K562 (cell line): ENCODE measurements at places on chromosomes 5 and 9. TPM values are rescaled to one million over a fixed set of nuclear protein-coding genes. Genes with fewer than 3 reads are reported as not detected.

DNA sequence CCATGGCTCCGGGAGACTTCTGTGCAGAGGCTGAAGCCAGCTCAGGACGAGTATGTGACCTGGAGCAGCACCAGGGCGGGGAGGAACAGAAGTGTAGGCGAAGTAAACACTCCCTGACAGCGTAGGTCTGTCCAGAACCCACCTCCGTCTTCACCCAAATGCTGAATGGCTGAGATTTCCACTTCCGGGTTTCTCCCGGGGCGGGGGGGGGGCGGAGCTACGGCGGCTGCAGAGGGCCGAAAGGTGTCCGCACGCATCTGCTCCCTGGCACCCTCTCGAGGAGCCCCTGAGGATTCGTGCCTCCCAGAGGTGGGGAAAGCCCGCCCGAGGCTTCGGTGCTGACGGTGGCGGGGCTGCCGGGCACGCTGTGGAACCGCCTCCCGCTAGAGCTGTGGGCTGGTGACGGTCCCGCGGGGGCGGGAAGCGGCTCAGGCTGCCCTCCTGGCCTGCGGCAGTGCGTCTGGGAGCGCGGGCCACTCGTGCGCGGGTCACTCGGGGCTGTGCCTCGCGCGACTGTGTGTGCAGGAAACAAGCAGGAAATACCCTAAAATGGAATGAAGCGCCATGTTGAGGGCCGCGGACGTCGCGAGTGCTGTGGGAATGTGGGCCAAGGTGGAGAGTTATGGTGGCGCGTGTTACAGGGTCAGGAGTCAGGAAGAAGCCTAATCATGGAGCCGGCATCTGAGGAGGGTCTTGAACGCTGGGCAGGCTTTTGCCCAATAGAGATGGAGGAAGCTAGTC lies 1425.4 kb downstream of the FOXD4L5 start:
- peak; percentile 55 for DNase-seq

GRCh38 chr5:76166886-76167576 lies 83.8 kb downstream of the SV2C start:
- DNase-seq: no peak

DNA sequence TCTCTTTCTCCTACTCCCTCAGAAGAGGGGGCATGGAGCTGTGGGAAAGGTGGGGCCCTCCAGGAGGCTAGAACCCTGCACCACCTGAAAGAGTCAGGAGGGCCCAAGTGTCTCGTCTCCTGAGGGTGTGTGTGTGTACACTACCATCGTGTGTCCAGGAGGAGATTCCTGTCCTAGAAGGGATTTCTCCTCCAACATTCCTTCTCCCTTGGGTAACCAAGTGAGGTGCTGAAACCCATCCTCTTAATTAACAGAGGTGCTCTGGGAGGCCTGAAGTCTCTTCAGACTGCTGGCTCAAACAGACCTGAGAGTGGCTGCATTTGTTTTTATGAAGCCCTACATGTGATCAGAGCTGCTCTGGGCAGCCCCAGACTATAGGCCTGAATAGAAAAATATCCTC lies 61.1 kb upstream of the FAM169A start:
- DNase-seq: no peak

The TAS2R1 gene
- not detected in 2 replicates for total RNA-seq

The SOWAHA gene
- total RNA-seq: not detected in 2 replicates

GRCh38 chr5:72203251-72203845 lies 96.1 kb downstream of the MAP1B start:
- no peak for DNase-seq

DNA sequence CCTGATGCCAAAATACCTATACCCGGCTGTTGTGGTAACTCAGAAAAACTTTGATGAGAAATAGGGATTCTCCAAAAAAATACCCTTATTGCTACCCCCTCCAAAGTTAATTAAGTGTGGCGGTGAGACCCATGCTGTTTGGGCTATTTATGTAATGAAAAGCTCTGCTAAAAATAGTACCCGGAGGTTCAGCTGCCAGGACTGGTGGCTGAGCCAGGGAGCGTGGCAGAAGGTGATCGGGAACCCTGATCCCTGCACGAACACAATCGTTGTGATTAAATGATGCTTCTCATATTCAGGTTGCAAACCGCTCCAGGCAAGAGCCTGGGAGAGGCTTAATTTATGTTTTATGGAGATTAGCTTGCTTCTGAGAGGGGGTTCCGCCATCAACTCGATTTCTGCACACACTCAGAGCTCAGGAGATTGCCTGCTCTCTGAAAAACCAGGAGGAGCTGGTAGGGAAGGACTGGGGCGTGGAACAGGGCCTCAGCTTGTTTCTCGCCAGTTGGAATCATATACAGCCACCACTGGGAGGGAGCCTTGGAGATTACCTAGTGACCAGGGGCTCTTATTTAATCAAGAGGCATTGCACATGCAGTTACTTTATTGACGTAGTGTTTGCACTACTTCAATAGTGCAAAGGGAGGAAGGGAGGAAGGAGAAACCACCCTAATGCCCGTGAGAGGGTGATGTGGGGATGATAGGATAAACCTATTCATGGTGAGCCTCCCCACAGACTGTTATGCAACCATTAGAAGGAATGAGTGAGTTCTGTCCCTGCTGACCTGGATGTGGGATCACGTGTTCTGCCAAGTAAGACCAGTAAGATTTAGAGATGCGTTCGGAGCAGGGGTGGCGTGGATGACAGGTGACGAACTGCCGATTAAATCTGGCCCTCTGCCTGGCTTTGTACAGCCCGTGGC lies 23.4 kb downstream of the HRH2 start:
- no peak for DNase-seq

DNA sequence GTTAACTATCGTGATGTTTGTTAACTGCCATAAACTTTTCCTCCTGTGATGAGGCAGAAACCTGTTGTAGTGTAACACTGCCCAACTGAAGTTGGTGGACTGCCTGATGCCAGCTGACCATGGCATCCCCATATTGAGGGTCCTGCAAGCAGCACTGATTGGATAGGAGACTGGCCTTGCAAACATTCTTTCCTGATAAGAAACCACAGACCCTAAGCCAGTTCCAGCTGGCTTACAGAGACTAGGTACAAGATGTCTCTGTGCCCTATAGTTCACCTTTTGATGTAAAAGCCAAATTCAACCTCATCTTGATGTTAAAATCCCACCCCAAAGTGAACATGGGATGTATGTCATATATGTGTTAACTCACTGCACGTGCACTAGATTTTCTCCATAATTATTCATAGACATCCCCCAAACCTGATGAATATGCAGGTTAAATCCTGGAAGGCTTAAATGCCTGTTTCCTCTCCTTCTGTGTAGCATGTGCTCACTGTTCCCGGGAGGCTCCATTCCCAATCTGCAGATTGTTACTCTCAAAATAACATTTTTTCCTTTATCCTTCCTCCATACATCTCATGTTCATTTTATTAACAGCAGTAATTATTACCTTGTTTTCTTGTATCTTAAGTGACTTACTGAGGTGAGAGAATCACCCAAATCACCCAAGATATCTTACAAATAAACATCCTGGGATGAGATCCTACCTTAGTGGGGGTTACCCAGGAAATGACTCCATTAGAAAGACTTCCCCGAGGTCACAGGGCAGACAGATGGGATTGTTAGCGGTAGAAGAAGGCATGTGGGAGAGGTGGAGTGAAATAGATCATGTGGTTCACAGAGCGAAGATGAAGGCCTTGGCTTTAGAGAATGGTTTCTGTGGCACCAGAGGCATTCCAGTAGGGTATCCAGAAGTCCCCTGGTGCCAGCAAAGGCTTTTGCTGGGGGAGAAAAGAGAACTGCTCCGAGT lies 566.7 kb downstream of the CCDC171 start:
- no peak for DNase-seq

DNA sequence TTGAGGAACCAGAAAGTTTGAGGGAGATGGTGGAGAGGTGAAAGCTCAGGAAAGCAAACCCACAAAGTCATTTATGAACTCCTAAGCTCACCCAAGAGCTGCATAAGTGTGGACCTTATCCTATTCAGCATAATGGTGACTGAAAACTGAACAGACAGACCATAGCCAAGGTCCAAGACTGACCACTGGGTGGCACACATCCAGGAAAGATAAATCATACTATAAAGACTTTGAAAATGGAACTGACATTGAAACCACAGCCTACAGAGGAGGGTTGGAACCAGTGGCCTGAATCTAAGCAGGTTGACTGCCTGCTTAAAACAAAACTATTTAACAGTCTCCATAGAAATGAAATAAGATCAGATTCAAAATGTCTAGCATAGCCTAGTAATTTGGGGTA lies 121.0 kb upstream of the RGS7BP start:
- DNase-seq: no peak

DNA sequence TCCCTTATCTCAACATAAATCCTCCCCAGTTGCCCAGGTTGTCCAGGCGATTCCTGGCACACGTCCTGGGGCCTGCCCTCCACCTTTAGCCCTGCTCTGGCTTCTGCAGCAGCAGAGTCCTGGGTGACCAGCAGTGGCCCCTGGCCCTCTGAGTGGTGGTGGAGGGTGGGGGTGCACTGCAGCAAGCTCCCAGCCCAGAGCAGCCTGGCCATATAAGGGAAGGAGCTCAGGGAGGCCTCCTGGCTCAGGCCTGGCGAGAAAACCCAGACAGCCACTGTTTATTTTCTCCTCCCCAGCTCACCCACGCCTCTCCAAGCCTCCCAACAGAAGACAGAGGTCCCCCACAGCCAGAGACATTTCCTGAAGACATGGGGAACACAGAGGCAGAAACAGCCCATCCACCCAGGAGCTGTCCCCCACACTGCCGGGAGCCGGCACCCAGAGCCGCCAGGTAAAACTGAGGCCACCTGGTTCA lies 44.7 kb upstream of the IL17B start:
- DNase-seq: no peak

DNA sequence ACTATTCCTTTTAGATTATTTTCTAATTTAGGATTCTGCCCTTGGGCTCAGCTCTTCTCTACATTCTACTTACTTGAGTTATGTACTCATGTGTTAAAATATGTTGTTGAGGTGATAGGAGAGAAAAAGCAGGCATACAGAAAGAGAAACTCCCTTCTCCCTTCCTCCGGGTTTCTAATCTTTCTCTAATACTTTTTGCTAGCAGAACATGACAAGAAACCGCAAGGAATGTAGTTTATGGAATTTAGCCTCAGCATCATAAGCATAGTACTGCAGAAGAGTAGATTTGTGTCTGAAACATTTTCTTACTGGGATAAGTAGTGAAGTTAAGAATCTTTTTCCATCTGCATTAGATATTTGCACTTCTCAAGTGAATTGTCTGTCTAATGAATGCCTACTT lies 139.5 kb upstream of the CYLC2 start:
- no peak for DNase-seq

- DNase-seq: no peak
These were observed 28.4 kb downstream of the MTX3 start for GRCh38 chr5:79962575-79963222.

DNA sequence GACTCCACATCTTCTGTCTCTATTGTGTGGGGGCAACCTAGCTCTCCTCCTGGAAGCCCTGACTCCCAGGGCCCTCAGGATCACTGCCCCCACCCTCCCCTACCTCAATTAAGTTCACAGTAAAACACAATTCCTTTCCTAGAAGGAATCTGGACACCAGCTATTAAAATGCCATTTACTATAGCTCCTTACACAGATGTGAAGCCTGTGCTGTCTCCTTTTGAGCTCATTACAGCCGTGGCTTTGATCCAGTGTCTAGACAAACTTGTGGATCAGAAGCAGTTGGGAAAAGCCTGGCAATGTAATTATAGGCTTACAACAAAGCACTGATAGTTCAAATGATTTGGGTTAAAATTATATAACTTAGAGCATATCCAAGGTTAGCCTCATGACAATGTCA lies 107.0 kb upstream of the SMIM23 start:
- DNase-seq: no peak

The FOXE1 gene
- total RNA-seq: not detected in 2 replicates

The RMI1 gene
- 14.6 and 15.7 TPM in 2 replicates for total RNA-seq

- no peak for DNase-seq
These were observed 43.1 kb downstream of the ZNF366 start for GRCh38 chr5:72464071-72464470.

The MOCS2 gene
- total RNA-seq: 34.0 and 36.9 TPM in 2 replicates

DNA sequence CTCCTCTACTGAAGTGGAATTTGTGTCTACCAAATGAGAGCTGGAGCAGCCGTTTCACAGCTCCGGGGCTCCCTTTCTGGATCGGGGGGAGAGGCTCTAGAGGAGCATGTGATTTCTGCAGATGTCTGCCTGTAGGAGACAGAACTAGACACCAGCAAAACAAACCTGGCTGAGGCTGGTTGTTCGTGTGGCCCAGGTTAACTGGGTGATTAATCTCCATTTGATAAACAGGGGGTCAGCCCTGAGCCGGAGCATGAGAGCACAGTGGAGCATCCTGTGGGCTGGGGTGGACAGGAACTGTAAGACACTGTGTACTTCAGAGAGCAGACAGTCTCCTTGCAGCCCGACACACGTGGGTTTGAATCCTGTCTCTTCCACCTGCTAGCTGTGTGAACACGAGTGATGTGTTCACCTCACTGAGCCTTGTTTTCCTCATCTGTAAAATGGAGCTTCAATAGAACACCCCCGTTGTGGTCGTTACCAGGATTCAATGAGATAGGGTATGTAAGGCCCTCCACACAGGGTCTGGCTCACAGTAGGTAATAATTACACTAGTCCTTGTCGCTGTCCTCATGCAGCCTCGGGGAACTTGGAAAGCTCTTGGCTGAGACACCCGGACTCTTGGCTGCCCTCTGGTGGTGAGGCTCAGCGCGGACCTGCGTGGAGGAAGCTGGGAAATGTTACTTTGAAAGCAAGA lies 12.9 kb downstream of the CXCL14 start:
- peak; percentile 78 for DNase-seq

DNA sequence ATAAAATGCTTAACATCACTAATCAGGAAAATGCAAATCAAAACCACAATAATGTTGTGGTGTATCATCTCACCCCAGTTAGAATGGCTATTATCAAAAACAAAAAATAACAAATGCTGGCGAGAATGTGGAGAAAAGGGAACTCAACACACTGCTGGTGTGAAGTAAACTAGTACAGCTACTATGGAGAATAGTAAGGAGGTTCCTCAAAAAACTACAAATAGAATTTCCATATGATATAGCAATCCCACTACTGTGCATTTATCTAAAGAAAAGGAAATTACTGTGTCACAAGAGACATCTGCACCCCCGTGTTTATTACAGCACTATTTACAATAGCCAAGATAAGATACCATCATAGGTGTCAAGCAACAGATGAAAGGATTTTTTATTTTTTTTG lies 214.5 kb upstream of the RASA1 start:
- no peak for DNase-seq

GRCh38 chr9:133334161-133334560 lies 1.8 kb downstream of the SURF6 start:
- no peak for DNase-seq

- no peak for DNase-seq
These were observed 62.1 kb upstream of the FANCC start for GRCh38 chr9:95379630-95380029.

GRCh38 chr5:96896806-96897205 lies 20.5 kb downstream of the ERAP2 start:
- DNase-seq: no peak

The SNAPC4 gene
- 17.1 and 18.7 TPM in 2 replicates for total RNA-seq

The SLC36A2 gene
- not detected in 2 replicates for total RNA-seq

The PTGES gene
- total RNA-seq: not detected in 2 replicates

- DNase-seq: no peak
These were observed 322.6 kb upstream of the WWC1 start for GRCh38 chr5:167968837-167969236.
